Esophagus muscularis mucosa (tissue), 4 donors: ENCODE measurements at places on chromosomes 6 and 20. TPM values are rescaled to one million over a fixed set of nuclear protein-coding genes. Genes with fewer than 3 reads are reported as not detected.
A peak's percentile ranks its signal among the peaks of the same experiment; 100 is the strongest.

- DNase-seq, result peak; percentile 89
- H3K36me3 ChIP-seq, result no peaks in the 10 kb centered on the region
- peaks cover 12% of the 10 kb centered on the region for H3K4me1 ChIP-seq
- H3K4me3 ChIP-seq, result peak overlapping the region; percentile 6
- peaks cover 8% of the 10 kb centered on the region for H3K27me3 ChIP-seq
- H3K27ac ChIP-seq, result no peak overlapping the region
These were observed 3.5 kb downstream of the SCML4 start for GRCh38 chr6:107820338-107821261.

- no peaks in the 10 kb centered on the region for H3K27me3 ChIP-seq
- H3K4me1 ChIP-seq, result no peaks in the 10 kb centered on the region
- DNase-seq, result no peak
- H3K27ac ChIP-seq, result no peak overlapping the region
- H3K4me3 ChIP-seq, result no peak overlapping the region
These were observed 38.6 kb upstream of the SENP6 start for GRCh38 chr6:75563032-75563431.

DNA sequence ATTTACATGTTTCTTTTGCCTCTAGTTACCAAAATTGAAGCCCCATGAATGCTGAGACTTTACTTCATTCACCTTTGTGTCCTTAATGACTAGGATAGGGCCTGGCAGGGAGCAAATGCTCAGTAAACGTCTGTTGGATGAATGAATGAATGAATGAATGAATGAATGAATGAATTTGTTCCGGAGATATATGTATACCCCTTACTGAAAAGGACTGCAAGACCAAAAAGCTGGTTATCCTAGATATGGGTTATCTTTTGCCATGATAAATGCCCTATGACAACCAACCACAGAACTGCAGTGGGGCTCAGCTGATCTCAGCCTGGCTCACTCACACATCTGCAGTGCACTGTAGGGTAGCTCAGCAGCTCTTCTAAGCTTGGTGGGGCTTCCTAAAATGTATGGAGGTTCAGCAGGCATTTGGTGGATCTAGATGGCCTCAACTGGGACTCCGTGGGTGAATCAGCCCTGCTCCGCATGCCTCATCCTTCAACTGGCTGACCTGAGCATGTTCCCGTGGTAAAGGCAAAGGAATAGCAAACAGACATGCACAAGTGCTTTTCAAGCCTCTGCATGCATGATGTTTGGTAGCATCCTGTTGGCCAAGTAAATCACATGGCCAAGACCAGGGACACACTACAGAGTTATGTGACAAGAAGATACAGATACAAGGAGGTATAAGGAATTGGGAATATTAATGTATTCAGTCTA is 378.7 kb upstream of the SOX4 start:
- H3K27me3 ChIP-seq, result no peaks in the 10 kb centered on the region
- H3K36me3 ChIP-seq, result no peaks in the 10 kb centered on the region
- H3K4me1 ChIP-seq, result no peaks in the 10 kb centered on the region
- H3K27ac ChIP-seq, result no peak overlapping the region
- no peak overlapping the region for H3K4me3 ChIP-seq

GRCh38 chr6:34888874-34889555 is at the start of gene ANKS1A:
ANKS1A (plus strand) TSS chr6:34889255; CDS start chr6:34889403, 148 bp downstream.
- H3K4me3 ChIP-seq, result peak within 1 kb of the TSS; percentile 86
- peak; percentile 95 for DNase-seq
- peaks cover 65% of the 10 kb centered on the region for H3K4me1 ChIP-seq
- H3K27me3 ChIP-seq, result no peaks in the 10 kb centered on the region
- no peaks in the 10 kb centered on the region for H3K36me3 ChIP-seq
- peak within 1 kb of the TSS; percentile 85 for H3K27ac ChIP-seq

DNA sequence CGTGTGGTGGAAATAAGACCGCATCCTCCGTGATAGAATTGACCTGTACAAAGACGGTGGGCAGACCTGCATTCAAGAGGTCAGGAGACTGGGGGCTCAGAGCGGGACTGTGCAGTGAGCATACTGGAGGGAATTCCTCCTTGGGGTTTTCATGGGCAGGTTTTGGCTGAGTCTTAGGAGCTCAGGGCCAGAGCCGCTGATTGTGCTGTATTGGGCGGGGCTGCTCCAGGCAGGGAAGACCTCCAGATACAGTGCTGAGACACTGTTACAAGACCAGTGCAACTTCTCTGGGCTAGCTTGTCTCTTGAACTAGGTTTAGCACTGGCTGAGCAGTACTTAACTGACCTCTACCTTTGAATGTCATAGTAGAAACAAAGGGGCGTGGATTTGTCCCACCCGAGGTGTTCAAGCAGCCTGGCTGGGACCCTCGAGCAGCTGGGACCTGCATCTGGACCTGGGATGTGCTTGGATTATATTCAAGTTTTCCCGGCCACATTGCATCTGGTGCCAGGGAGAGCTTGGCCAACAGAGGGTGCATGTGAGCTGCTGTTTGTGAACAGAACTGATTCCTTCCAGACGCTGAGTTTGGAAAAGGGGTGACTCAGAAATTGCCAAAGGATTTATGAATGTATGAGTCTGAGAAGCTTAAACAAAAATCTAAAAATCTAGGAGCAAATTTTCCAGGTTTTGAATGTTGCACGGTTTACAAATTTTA is 33.4 kb upstream of the SLC22A1 start:
- H3K27me3 ChIP-seq, result no peaks in the 10 kb centered on the region
- H3K4me1 ChIP-seq, result peaks cover 11% of the 10 kb centered on the region
- no peak overlapping the region for H3K4me3 ChIP-seq
- H3K27ac ChIP-seq, result peak overlapping the region; percentile 61
- H3K36me3 ChIP-seq, result peaks cover 100% of the 10 kb centered on the region

- peaks cover 4% of the 10 kb centered on the region for H3K36me3 ChIP-seq
- no peak overlapping the region for H3K4me3 ChIP-seq
- no peaks in the 10 kb centered on the region for H3K27me3 ChIP-seq
These were observed 8.4 kb downstream of the LRP11 start for GRCh38 chr6:149855741-149856140.

DNA sequence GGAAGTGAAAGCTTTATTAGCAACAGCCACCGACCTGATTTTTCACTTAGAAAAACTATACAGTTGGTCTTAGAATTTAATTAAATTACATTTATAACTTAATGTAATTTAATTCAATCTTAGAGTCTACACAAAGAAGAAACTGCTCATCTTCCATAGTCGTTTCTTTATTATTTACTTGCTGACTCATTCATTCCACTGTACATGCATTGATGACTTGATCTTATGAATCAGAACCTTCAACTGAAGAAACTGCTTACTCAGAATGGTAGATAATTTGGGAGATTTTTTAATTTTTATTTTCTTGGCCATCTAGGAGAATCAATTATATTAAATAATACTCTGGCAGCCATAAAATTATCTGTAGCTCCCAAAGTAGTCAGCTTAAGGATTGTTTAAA is 1021.6 kb upstream of the FLRT3 start:
- H3K4me1 ChIP-seq, result no peaks in the 10 kb centered on the region
- H3K27me3 ChIP-seq, result no peaks in the 10 kb centered on the region
- no peak for DNase-seq
- no peaks in the 10 kb centered on the region for H3K36me3 ChIP-seq
- no peak overlapping the region for H3K4me3 ChIP-seq

DNA sequence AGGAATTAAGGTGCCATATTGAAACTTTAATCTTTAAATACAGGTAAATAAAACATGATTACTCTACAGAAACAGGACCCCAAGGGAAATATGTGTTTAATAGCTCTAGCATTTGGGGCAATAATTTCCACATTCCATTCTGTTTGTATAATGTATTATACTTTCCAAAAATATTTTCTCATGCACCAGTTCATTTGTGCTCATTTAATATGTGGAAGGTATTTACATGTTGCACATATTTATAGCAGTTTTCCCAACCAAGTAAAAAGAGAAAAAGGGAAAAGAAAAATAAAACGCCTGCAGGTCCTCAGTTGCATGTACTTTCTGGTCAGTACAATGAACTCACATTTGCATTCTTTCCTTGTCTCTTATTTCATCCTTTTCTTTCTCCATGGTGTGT is 129.5 kb upstream of the SULF2 start:
- no peak overlapping the region for H3K27ac ChIP-seq
- no peaks in the 10 kb centered on the region for H3K4me1 ChIP-seq
- no peak overlapping the region for H3K4me3 ChIP-seq
- no peaks in the 10 kb centered on the region for H3K36me3 ChIP-seq

- H3K4me3 ChIP-seq, result no peak overlapping the region
- H3K36me3 ChIP-seq, result no peaks in the 10 kb centered on the region
- DNase-seq, result peak; percentile 45
- H3K27ac ChIP-seq, result no peak overlapping the region
- H3K27me3 ChIP-seq, result no peaks in the 10 kb centered on the region
- H3K4me1 ChIP-seq, result no peaks in the 10 kb centered on the region
These were observed 90.5 kb upstream of the LY86 start for GRCh38 chr6:6497976-6498375.

GRCh38 chr6:42320762-42321161 is 103.1 kb upstream of the MRPS10 start:
- H3K36me3 ChIP-seq, result no peaks in the 10 kb centered on the region
- H3K4me3 ChIP-seq, result no peak overlapping the region
- H3K4me1 ChIP-seq, result no peaks in the 10 kb centered on the region
- DNase-seq, result no peak

DNA sequence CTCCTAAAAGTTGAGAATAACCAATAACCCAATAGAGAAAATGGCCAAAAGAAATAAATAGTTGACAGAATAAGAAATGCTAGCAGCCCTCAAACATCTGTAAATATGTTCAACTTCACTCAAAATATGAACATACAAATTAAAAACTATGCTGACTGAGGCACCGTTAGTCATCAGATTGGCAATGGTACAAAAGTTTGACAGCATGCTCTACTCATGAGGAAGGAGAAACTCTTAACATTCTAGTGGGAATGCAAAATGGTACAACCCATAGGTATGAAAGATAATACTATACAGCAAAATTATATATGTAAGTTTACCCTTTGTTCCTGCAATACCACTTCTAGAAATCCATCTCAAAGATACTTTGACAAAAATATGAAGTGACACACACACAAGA is 1.6 kb upstream of the ZSCAN12 start:
- H3K4me3 ChIP-seq, result no peak overlapping the region
- H3K27ac ChIP-seq, result no peak overlapping the region
- no peaks in the 10 kb centered on the region for H3K36me3 ChIP-seq
- DNase-seq, result no peak

DNA sequence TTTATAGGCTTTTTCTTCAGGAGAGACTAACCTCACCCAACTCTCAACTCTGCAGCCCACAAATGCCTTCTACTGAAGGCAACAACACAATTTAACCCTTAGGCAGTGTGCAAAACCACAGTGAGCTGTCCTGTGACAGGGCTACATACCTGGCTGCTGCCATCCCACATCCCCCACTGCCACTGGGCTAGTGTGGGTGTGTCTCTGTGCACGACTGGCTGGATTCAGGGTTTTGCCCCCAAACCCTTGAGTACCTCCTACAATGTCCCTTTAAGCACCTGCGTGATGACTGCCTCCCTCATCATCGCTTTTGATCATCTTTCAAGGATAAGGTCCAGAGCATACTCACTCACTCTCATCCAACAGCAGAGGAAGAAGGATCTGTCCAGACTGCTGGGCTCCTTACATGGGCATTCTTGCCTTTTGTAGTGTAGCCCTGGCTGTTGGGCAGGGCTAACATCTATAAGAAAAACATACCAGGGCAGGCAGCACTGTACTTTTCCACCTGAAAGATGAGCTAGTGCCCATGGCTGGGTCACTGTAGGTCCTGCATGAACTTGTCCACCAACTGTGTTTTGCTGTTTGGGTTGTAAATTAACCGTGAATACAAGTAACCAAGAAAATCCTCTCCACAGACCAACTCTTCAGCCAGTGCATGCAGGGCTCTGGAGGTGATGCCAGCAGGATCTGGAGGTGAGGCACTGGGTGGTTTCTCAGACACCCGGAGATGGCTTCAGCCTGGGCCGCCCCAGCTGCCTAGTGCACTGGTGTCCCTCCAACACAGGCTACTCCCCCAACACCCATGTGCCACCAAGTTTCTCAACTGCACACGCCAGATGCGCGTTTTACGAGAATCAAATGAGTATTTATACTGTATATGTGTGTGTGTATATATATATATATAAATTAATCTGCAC is 45.2 kb downstream of the PLCG1 start:
- H3K4me1 ChIP-seq, result peaks cover 34% of the 10 kb centered on the region
- no peak overlapping the region for H3K4me3 ChIP-seq
- H3K27ac ChIP-seq, result no peak overlapping the region
- H3K36me3 ChIP-seq, result peaks cover 8% of the 10 kb centered on the region
- peak; percentile 83 for DNase-seq
- no peaks in the 10 kb centered on the region for H3K27me3 ChIP-seq

DNA sequence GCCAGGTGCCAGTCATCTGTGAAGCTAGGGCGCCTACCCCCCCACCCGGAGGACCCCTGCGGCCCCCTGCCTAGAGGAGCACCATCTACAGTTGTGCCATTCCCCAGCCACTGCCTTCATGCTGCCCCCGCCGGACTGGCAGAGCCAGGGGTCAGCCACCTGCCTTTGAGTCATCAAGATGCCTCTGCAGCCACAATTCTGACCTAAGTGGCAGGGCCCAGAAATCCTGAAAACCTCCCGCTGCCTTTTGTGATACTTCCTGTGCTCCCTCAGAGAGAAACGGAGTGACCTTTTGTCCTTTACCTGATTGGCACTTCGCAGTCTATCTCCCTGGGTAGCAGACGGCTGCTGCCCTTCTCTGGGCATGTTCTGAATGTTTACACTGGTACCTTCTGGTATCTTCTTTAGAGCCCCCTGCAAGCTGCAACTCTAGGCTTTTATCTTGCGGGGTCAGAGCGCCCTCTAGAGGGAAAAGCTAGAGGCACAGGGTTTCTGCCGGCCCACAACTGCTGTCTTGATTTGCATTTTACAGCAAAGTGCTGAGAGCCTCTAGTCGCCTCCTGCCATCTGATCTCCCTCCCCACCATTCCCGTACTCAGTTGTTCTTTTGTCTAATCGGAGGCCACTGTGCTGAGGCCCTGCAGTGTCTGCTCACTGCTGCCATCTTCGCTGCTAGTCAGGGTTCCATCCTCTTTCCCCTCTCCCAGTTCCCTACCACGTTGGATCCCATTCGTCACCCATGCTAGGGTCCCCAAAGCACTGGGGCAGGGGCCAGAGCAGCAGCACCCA is 26.9 kb downstream of the SPATA2 start:
- H3K36me3 ChIP-seq, result peaks cover 66% of the 10 kb centered on the region
- H3K27ac ChIP-seq, result peak overlapping the region; percentile 44
- no peak overlapping the region for H3K4me3 ChIP-seq
- H3K27me3 ChIP-seq, result no peaks in the 10 kb centered on the region
- peaks cover 51% of the 10 kb centered on the region for H3K4me1 ChIP-seq
- DNase-seq, result no peak

Gene SFTA2
- not detected for total RNA-seq

Gene ZBTB12
- 2.5 TPM for total RNA-seq

Gene TOP1
- 28.5 TPM for total RNA-seq

Gene TINAG
- total RNA-seq, result not detected

Gene IFT52
- total RNA-seq, result 19.4 TPM

Gene PAX1
- total RNA-seq, result not detected

Gene VIP
- total RNA-seq, result 17.0 TPM

Gene KIF13A
- total RNA-seq, result 86.3 TPM

Gene SLC13A3
- total RNA-seq, result 0.58 TPM

Gene DDO
- 0.29 TPM for total RNA-seq

Gene SMPDL3A
- total RNA-seq, result 7.0 TPM

Gene PKHD1
- not detected for total RNA-seq
